NB4 (cell line): ENCODE measurements at places on chromosomes 13 and 19.

DNA sequence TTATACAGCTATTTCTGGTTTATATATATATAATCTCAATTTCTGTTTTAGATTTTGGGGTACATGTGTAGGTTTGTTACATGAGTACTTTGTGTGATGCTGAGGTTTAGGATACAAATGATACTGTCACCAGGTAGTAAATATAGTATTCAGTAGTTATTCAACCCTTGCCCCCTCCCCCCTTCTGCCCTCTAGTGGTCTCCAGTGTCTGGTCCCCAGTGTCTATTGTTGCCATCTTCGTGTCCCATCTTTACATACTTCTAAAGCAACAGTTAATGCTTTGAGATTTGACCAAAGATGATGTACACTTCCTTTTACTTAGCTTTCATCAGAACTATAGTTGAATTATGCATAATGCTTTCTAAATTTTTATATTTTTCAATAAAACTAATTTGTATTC lies 1623.4 kb upstream of the PRR20A start:
- DNase-seq: peak; percentile 18

DNA sequence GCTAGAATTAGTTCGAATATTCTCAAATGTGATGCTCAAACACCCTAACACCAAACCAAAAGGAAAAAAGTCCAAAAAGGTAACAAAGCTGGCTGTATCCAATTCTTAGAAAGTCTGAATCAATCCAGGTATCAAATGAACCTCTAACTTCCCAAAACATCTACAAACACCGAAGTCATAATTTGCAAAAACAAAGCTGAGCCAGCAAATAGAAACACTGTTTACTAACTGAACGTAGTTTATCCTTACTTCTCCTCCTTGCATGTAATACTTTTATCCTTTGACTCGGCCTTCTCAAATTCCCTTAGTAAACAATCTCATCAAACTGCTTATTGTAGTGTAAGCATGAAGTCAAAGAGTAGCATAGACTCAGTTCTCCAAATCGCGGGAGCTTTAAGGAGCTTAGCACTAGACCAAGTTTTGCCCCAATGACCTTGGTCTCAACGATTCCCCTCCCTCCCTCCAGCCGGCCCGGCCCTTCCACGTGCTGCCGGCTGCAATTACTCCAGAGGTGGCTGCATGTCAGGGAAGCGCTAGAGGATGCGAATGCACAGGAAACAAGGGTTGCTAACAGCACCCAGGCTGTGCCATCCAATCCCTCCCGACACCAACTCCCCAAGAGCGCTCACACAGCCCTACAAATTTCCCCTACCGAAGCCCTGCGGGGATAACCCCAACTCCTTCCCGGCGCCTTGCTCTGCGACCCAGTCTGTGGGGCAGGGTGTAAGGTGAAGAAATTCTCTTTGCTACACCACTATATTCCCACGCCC lies 693 bp downstream of the XPO4 start:
- peak; percentile 86 for DNase-seq

DNA sequence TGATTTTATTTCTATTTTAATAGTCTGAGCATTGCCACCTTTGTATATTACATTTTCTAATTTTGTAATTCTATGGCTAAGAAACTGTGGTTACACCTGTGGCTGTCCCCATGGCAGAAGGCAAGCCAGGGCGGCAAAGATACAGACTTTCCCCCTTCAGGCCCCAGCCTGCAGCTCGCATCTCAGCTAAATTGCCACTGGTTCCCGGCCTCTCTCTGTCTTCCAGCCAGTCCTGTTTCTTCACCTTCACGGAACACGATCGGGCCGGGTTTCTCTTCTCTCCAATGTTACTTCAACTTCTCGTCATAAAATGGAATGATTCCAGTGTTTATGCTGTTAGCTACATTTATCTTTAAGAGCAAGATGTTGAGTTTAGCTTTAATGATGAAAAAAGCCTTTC lies 124.5 kb upstream of the ZNF507 start:
- no peak for DNase-seq

DNA sequence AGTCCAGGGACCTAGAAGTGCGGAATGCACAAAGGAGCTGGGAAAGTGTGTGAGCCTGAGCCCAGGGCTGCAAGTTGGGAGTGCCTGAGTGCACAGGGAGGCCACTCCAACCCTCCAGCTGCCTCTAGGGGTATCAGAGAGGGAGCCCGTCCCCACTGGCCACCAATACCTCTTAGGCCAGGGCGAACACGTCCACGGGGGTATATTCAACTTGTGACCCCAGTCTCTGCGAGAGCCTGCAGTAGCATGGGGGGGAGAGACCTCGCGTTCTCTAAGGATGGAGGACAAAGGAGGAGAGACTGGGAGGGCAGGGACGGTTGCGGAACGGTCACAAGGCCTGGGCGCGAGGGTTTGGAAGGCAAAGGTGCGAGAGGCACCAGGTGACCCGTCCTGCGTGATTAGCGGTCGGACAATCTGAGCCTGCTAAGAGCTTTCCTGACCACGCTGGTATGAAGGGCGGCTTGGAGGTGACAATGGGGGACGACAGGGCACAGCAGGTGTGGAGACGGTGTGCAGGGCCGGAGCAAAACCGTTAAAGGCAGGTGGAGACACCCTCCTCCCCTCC lies 676 bp downstream of the CD320 start:
- DNase-seq: peak; percentile 70

- DNase-seq: no peak
These were observed 45.1 kb downstream of the MTUS2 start for GRCh38 chr13:28865149-28865744.

DNA sequence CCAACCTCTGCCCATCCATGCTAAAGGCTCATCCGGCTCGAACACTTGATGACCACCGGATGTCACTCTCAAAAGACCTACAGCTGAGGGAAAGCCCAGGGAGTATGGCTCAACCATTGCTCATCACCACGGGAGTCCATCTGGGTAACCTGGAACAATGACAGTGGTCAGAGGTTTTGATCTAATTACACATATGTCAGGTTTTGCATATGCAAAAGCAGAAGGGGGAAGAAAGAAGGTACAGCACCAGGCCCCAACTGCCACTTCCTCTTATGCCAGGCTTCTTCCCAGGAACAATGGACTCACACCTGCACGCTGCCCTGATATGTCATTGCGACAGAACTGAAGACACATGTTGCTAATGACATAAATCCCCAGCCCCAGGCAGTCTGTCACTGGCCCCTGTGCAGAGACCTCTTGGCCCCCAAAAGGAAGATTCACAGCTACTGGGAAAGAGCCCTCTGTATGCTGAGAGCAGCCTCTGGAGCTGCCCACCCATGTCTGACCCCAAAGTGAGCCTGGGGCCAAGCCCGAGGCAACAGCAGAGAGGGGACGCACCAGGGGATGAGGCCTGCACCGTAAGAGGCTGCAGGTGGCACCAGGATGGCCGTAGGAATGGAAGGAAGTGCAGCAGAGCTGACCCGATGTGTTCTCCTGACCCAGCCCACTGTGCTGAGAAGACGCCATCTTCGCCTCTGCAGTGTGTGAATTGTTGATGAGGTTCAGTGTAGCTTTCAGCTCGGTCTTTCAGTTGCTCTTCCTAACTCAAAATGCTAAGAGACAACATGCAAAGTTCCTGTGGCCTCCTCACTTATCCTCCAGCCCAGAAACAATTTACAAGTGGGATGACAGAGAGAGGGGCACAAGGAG lies 26.3 kb downstream of the EPS15L1 start:
- DNase-seq: peak; percentile 86

DNA sequence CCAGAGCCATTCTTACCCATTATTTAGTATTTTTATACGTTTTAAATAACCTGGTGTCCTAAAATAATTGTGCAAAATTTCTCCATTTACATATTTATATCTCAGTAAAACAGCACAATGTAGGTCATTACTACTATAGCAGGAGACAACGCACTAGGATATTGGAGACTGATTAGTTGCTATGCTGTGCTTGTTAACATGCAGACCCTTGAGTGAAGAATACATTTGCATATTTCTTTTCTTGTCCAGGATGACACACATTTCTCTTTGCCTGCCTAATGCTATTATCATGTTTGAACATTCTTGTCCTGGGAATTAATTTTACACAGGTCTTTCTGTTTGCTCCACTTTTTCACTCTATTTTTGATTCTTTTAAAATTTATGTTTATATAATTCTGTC lies 823.8 kb upstream of the ATXN8OS start:
- no peak for DNase-seq

GRCh38 chr19:4504891-4505569 lies 13.3 kb downstream of the PLIN4 start:
- peak; percentile 48 for DNase-seq

DNA sequence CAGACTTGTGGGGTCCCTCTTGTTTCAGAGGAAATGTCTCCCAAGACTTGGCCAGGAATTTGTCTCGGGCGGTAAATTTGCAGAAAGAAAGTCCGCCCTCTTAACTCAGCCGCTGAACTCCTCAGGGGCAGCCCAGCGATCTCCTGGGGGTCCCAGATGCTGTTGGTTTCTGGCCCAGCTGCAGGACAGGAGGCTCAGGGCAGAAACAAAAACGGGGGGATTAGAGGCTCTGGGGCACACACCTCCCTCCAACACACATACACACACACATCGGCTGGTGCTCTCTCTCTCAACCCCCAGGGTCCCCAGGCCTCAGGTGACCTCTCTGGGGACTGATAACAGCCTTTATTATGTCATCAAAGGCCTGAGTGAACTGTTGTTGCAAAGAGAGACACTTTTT lies 7.1 kb downstream of the ARHGEF18 start:
- no peak for DNase-seq

- peak; percentile 99 for DNase-seq
These were observed 39.6 kb downstream of the RAB20 start for GRCh38 chr13:110521946-110522345.

DNA sequence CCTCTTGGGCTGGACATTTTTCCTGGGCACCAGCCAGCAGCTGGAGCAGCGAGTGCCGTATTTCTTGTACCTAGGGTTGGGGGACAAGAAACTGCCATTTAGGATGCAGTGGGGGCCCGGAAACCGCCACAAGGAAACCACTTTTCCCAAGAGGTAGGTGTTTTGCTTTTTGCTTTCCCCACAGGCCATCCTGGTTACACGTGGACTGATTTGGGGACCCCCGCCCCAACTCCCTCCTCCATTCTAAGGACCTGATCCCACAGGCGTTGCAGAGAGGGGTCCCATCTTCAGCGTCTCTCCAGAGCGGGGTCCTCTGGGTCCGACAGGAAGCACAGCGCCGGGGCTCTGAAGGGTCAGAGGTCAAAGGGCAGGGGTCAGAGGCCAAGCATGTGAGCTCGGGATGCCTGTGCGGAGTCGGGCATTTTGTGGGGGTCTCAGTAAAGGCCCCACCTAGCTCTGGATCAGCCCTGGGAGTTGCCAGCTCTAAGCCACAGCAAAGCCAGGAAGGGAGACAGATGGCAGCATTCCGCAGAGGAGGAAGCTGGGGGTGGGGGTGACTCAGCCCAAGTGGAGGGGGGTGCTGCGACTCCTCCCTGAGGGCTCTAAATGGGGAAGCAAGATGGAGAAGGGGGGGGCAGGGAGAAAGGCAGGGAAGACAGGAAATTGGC lies 4.3 kb downstream of the ZGLP1 start:
- DNase-seq: peak; percentile 100

GRCh38 chr19:42693760-42694350 lies 46.4 kb downstream of the PSG3 start:
- DNase-seq: peak; percentile 24

- no peak for DNase-seq
These were observed 40.6 kb downstream of the ZIC5 start for GRCh38 chr13:99930925-99931324.

DNA sequence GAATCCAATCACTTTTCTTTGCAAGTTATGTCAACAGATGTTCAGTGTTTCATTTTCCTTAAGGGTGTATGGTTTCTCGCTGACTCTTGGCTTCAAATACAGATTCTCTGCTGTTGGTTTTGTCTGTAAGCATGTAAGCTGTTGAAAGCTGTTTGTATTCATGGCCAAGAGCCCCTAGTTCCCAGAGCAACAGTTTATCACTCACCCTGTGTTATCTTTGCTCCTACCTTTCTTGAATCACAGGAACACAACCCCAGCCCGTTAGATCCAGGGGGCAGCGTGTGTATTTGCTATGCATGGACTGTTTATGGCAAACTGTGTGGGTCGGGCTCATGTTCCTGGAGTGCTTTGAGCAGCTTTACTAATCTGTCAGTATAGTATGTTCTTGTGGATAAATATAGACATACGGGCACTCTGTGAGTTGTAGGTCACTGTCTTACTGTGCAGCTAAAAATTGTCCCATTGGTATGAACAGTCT lies 28.9 kb downstream of the FRY start:
- peak; percentile 23 for DNase-seq

GRCh38 chr19:16261584-16262368 lies 62.9 kb upstream of the KLF2 start:
- no peak for DNase-seq

DNA sequence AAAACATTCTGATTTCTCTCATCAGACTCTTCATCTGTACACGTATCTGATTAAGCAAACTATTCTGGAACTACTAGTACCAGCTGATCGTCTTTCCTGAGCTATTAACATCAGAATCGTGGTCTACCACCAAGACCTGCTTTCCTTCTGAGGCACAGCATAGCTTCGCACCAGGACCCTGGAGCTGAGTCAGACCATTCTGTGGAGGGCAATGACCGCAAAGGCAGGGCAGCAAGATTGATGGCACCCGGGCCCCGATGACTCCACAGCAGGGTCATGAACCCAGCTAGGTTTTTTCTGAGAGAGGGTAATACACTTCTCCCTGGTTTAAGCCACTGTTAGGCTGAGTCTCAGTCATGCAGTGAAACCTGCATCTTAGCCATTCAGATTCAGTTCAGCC lies 158.7 kb upstream of the GPR12 start:
- no peak for DNase-seq

- no peak for DNase-seq
These were observed 371.2 kb upstream of the NBEA start for GRCh38 chr13:34570698-34571353.

DNA sequence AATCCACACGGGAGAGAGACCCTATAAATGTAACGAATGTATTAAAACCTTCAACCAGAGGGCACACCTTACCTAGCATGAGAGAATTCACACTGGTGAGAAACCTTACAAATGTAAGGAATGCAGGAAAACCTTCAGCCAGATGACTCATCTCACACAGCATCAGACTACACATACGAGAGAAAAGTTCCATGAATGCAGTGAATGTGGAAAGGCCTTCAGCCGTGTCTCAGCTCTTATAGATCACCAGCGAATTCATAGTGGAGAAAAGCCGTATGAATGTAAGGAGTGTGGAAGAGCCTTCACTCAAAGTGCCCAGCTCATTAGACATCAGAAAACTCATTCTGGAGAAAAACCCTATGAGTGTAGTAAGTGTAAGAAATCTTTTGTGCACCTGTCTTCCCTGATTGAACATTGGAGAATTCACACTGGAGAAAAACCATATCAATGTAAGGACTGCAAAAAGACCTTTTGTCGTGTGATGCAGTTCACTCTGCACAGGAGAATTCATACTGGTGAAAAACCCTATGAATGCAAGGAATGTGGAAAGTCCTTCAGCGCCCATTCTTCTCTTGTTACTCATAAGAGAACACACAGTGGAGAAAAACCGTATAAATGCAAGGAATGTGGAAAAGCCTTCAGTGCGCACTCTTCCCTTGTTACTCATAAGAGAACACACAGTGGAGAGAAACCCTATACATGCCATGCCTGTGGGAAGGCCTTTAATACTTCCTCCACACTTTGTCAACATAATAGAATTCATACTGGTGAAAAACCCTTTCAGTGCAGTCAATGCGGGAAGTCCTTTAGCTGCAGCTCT lies 16.0 kb downstream of the ZNF582 start:
- no peak for DNase-seq
